ENCODE measurements at places on chromosomes 3 and 15.
A peak's percentile ranks its signal among the peaks of the same experiment; 100 is the strongest.

- DNase-seq = no peak
Measured at GRCh38 chr3:10263646-10264363, 15.5 kb downstream of the TATDN2 start.

GRCh38 chr3:157926822-157927221 lies 179.4 kb downstream of the SHOX2 start:
- no peak for DNase-seq

- no peak for DNase-seq
Measured at GRCh38 chr3:144114767-144115166, 143.1 kb downstream of the DIPK2A start.

- no peak for DNase-seq
Measured at GRCh38 chr3:108389372-108389771, 93.0 kb downstream of the HHLA2 start.

- DNase-seq = peak; percentile 18
Measured at GRCh38 chr3:4996223-4996765, 17.1 kb downstream of the BHLHE40 start.

- DNase-seq = no peak
Measured at GRCh38 chr3:112633757-112634156, 7.2 kb downstream of the CCDC80 start.

DNA sequence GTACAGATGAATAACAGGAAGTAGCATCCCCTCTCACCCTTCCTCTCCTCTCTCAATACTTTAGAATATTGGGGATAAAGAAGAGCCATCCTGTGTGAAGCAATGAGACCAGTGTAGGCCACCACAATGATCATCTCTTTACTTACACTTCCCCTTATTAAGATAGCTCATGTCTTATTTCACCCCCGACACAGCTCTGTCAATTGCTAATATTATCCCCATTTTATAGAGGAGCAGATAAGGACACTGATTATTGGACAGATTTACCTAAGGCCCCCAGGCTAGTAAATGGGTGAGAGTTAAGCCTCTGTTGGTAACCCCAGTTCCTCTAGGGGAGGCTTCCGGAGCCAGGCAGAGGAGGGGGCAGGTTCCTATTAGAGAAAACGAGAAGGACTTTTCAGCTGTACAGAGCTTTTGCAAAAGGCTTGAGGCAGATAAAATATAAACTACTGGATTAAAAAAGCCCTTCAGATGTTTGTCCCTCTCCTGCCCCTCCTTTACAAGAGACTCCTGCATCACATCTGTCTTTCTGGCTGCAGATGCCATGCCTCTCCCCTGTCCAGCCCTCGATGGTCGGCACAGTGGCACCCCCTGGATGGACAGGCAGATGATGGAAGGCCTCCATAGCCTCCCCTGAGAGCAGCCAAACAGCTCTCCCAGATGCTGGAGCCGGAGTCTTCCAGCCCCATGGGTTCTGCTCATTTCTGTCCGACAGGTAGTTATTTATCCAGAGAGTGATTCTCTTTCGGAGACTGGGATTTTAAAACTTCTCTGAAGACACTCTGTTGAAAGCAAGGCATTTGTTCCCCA lies 49.4 kb upstream of the LCTL start:
- DNase-seq = no peak

DNA sequence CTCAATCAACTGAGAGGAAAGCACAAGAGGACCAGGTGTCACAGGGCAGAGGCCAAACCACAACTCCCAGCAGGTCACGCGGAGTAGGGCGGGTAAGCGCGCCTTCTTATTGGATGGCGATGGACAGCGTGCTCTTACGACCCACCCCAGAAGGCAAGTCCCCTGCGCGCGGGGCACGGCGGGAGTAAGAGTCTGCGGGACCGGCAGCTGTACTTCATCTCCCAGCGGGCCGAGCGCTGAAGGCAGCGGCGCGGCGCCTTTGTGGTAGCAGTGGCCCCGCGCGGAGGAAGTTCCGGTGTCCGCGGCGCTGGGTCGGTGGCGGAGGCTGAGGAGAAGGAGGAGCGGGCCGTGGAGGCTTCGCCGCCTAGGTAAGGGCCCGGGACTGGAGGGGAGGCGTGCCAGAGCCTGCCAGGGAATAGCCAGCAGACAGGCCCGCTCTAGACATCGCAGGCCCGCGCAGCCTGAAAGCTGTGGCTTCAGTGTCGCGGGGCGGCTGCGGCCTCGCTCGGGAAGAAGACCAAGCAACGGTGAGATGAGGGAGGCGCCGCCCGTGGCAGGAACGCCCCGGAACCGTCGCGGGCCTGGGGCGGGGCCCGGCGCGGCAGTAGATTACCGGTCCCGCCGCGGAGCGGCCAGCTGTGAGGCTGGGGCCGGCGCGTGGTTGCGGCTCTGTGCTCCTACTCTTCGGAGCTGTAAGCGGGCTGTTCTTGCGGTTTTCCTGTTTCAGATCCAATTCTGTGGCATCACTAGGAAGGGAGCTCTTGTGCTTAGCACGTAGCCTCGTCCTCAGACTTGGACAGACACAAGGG lies at the start of gene RBM6:
TSS of gene RBM6 (plus strand) at position 293 of the 809 bp plus-strand sequence. CDS start 22,492 bp downstream, outside the sequence.
- DNase-seq = peak; percentile 96

GRCh38 chr15:69082554-69082953 lies 68.1 kb downstream of the NOX5 start:
- no peak for DNase-seq

DNA sequence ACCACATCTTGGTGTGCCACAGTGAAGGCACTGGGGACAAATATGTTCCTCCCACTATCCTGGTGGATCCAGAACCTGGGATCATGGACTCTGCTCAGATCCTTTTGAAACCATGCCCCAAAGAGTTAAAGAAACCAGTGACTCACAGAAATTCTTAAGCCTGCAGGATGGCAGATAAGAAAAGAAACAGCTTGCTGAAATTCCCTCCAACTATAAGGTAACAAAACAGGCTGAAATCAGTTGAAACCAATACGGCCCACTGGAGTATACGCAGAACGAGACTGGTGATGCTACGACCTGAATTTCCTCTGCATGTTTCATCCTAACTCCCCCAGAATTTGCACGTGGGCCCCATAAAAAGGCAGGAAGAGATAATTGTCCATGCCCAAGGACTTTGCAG lies 209.6 kb downstream of the TJP1 start:
- DNase-seq = no peak

- no peak for DNase-seq
Measured at GRCh38 chr3:169022457-169022856, 641.1 kb downstream of the MECOM start.

GRCh38 chr3:94146455-94146854 lies 83.6 kb downstream of the NSUN3 start:
- no peak for DNase-seq

DNA sequence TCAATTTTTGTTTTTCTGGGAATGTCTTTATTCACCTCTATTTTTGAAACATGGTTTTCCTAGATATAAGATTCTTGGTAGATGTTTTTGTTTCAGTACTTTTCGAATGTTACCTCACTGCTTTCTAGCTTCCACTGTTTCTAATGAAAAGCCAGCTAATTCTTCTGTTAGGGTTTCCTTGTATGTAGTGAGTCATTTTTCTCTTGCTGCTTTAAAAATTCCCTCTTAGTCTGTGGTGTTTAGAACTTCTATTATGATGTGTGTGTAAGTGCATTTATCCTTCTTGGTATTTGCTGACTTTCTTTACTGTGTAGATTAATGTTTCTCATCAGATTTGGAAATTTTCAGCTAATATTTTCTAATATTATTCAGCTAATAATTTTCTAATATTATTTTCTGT lies 151.1 kb upstream of the OSTN start:
- no peak for DNase-seq

DNA sequence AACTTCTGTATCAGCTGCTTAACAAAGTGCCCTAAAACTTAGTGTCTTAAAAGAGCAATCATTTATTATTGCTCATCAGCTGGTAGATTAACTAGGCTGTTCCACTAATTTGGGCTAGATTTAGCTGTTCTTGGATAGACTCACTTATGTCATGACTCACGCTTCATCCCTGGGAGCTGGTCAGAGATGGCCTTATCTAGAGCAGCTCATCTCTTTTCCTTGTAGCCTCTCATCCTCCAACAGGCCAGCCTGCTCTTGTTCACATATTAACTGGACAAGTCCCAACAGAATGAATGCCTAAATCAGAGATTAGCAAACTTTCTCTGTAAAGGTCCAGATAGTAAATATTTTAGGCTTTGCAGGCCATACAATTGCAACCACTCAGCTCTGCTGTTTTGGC lies 66.9 kb upstream of the PLAAT1 start:
- no peak for DNase-seq

DNA sequence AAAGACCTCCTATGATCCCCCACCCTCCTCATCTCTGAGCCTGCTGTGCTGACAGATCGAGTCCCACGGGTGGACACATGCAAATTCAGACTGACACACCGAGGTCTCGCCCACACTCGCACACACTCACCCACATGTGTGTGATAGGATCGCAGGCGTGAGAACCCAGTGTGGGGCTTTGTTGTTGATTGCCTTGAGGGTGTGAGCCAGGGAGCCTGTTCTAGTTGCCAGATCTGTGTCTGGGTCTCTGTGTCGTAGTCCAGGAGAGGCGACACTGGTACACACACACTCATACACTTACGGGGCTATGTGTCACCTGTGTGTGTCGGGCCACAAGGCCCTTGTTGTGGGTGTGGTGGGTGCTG lies 2.0 kb downstream of the EPHB3 start:
- no peak for DNase-seq

DNA sequence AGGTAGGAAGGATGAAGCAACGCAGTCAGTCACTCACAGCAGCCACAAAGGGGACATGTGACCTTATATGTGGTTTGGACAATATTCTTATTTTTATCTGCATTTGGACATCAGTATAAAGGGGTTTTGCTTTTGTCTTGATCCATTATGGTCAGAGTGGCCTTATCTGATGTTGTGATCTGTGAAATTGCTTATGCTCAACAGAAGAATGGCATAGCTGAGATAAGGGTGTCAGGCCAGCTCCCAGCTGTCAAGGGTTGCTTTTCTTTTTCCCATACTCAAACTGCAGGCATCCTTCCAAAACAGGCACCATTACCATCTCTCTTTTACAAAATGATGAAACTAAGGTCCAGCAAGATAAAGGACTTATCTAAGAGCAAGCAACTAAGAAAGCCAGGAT lies 28.1 kb downstream of the DCLK3 start:
- DNase-seq = no peak

All from type B pancreatic cell (in vitro differentiated cells).